ENCODE measurements at places on chromosomes 3 and 15. TPM values are rescaled to one million over a fixed set of nuclear protein-coding genes. Genes with fewer than 3 reads are reported as not detected.

CLDN18 gene
- 2.7 TPM for polyA plus RNA-seq

GOLGA6A gene
- 0.27 TPM for polyA plus RNA-seq

SKOR1 gene
- polyA plus RNA-seq, result 0.70 TPM

KY gene
- polyA plus RNA-seq, result 1.6 TPM

SEMA6D gene
- 41.4 TPM for polyA plus RNA-seq

C3orf49 gene
- 1.00 TPM for polyA plus RNA-seq

NSUN3 gene
- 14.6 TPM for polyA plus RNA-seq

SLC26A6 gene
- 31.8 TPM for polyA plus RNA-seq

SLC12A1 gene
- 433 TPM for polyA plus RNA-seq

SLC38A3 gene
- 9.4 TPM for polyA plus RNA-seq

FAM3D gene
- polyA plus RNA-seq, result 0.91 TPM

CAND2 gene
- polyA plus RNA-seq, result 7.5 TPM

VGLL3 gene
- polyA plus RNA-seq, result 5.0 TPM

WDR73 gene
- 55.3 TPM for polyA plus RNA-seq

CGNL1 gene
- 63.7 TPM for polyA plus RNA-seq

CYP19A1 gene
- polyA plus RNA-seq, result not detected

ABHD14A gene
- polyA plus RNA-seq, result 22.3 TPM

MKRN2OS gene
- polyA plus RNA-seq, result 2.6 TPM

PIF1 gene
- 17.9 TPM for polyA plus RNA-seq

SCAMP2 gene
- polyA plus RNA-seq, result 64.7 TPM

NME9 gene
- 4.8 TPM for polyA plus RNA-seq

SLC6A11 gene
- polyA plus RNA-seq, result 0.10 TPM
